Activated naive CD4-positive, alpha-beta T cell treated with Interleukin-2 at 50 U/mL for 16 hours (primary cell): ENCODE measurements at places on chromosomes 5 and 9.

- DNase-seq: no peak
Measured at GRCh38 chr5:171897231-171897630, 109.2 kb downstream of the FBXW11 start.

DNA sequence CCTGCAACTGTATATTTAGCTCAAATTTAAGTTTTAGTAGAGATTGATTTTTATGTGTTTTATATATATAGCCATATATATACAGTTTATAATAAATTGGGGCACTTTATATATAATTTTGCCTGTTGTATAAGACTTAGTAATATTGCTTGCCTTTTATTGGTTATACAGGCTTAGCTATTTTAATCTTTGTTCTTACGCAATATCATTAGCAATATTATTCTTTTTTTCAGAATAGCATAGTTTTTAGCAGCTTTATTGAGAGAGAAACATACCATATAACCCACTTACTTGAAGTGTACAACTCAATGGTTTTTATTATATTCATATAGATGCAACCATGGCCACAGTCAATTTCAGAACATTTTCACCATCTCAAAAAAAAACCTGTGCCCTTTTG is 28.0 kb downstream of the CDO1 start:
- no peak for DNase-seq

GRCh38 chr9:35675204-35675603 is 1.5 kb downstream of the CA9 start:
- DNase-seq: no peak

DNA sequence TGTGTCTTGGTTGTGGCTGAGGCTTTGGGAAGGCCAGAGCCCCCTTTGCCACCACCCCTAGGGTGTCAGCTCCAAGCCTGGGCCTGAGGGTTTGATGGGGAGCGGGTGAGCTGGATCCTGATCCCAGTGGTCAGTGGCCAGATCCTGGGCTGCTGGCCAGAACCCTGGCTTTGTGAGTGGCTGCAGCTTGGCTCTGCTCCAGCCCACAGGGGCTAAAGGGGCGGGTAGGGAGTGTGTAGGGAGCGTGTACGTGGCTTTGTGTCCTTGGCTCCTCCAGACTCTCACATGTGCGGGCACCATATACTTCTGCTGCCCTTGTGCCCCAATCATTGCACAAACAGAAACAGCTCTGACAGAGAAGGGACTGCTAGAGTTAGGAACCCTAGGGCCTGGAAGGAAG is 1.2 kb upstream of the IL11RA start:
- DNase-seq: no peak

GRCh38 chr9:86563350-86563749 is 209.1 kb upstream of the TUT7 start:
- DNase-seq: no peak

DNA sequence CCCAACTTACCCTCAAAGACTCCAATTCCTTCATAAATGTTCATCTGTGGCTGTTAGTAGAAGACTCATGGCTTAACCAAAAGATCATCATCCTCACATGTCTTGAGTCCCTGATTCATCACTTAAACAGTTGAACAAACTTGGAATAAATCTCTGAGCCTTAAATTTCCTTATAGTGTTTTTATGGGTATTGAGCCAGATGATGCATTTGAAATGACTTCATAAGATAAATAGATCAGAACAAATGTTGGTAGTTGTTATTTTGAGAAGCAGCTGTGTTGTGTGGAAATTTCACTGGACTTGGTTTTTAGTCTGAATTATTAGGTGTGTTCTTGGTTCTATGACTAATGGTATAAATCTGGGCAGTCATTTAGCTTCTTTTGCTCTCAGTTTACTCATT is 236.2 kb downstream of the NNT start:
- DNase-seq: no peak
